ENCODE measurements at places on chromosomes 2 and 18.
A peak's percentile ranks its signal among the peaks of the same experiment; 100 is the strongest.

DNA sequence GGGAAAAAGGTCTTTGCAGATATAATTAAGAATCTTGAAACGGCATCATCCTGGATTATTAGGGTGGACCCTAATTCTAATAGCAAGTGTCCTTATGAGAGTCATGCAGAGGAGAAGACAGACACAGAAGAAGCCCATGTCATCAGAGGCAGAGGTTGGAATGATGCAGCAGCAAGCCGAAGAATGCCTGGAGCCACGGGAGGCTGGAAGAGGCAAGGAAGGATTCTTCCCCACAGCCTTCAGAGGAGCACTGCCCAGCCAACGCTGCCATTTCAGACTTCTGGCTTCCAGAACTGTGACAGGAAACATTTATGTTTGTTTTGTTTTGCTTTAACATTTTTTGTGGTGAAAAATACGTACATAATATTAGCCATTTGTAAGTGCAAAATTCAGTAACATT lies 72.3 kb downstream of the MCFD2 start:
- DNase-seq, result no peak

DNA sequence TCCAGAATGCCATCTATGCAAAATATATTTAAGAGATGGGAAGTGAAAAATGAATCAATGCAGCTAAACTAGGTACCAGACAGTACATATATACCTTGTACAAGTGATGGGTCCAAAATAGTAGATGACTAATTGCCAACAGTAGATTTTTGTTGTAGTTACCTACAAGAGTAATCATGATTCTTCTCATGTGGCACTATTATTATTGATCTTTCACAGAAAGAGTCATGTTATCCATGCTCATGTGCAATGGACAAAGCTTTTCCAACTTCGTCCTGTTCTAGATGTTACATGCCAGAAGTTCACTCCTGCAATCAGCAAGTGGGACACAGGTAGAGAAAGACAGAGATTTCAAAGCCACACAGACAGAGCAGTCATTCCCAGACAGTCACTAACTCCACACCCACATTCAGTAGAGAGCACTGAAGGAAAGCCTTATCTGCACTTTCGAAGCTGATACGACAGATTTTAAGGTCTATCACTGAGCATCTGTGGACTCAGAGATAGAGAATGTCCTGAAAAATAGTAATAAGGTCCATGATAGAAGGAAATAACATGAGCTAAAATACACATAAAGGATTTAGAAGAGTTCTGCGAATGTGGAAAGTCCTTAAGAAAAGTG lies 101.6 kb upstream of the ITPRID2 start:
- no peak for DNase-seq

- DNase-seq, result no peak
Measured at GRCh38 chr2:241900251-241901017, 30.9 kb downstream of the RTP5 start.

DNA sequence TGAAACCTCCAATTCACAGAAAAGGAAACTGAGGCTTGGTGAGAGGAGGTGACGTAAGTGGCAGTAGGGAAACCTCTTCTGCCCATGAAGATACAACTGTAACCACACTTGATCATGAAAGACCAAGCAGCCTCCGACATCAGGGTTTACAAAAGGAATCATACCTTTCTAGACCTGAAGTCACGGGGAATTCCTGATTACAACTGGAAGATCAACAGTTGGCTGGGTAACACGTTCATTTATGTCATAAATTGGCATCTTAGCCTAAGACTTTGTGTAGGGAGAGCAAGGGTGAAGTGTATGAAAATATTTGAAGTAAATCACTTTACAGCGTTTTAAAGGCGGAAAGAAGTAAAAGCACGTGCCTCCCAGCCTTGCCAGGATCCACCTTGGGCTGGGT lies 922 bp downstream of the HS1BP3 start:
- DNase-seq, result no peak

DNA sequence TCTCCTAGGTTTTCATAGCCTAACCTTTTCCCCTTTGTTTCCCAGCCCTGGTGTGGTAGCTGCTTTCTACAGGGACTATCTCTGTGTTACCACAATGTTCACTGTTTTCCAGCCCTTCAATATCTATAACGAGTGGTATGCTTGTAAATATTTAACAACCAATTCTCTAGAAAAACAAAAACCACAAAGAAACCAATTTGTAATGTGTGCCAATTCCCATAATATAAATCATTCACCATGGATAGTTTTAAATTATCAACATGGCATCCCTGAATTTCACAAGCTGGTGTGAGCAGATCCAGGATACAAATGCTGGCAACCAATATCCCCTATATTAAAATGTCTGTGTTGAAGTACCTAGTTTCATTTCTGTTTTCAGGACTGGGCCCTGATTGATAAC lies 207.5 kb upstream of the FBXO11 start:
- no peak for DNase-seq

GRCh38 chr2:203346612-203347011 lies 18.4 kb downstream of the ABI2 start:
- DNase-seq, result no peak

GRCh38 chr2:112481050-112481527 lies 867 bp upstream of the TTL start:
- peak; percentile 51 for DNase-seq

DNA sequence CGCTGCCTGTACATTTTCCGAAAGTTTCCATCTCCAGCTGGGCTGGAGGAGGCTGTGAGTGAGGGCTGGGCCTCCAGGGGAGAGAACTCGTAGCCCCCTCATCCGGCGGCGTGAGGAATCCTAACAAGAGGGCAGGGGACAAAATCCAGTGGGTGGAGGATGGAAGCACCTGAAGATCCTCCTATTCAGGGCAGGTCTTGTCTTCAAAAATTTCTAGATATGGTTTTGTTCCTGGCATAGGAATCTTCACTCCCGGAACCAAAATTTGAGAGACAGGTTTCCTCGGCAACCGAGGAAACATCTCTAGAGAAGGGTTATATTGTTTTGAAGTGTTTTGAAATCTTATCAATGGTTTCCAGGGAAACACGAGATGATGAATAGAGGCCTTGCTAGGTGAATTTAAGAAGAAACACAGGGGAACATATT lies 136.7 kb downstream of the SH3BP4 start:
- no peak for DNase-seq

GRCh38 chr2:150625303-150625702 lies 137.8 kb upstream of the RND3 start:
- DNase-seq, result no peak

DNA sequence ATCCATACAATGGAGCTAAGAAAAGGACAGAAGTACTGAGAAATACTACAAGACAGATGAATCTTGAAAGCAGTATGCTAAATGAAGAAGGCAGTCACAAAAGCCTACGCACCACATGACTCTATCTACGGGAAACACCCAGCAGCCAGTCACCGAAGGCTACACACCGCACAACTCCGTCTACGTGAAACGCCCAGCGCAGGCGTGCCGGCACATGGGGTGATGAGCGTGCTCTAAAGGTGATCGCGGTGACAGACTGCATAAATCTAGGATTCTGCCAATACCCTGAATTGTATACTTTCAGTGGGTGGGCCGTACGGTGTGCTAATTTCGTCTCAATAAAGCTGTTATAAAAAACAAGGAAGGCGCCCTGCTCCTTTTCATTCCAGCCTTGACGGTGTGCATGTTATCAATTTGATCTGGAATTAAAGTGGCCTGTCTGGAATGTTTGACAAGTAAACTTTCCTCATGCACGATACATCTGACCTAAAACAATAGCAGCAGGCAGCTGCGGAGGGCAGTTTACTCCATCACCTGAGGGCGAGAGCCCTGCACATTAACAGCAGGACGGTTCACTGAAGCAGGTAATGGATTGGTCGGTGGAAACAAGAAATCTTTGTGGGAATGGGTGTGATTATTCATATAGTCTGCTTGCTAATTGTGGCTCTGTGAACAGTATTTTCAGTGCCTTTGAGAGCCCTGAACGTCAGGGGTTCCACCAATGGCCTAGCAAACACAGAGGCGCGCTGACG lies 86.2 kb upstream of the SALL3 start:
- DNase-seq, result no peak

Measured in amniotic stem cell (primary cell).